NCI-H460 (cell line): ENCODE measurements at places on chromosomes 5 and 9.
A peak's percentile ranks its signal among the peaks of the same experiment; 100 is the strongest.

GRCh38 chr9:131697097-131697496 lies 42.8 kb downstream of the RAPGEF1 start:
- DNase-seq = no peak

GRCh38 chr5:76251656-76252055 lies 151.4 kb upstream of the IQGAP2 start:
- DNase-seq = no peak

- no peak for DNase-seq
Measured at GRCh38 chr5:9523090-9523823, 22.6 kb downstream of the SEMA5A start.

GRCh38 chr9:86575137-86575536 lies 220.9 kb upstream of the TUT7 start:
- no peak for DNase-seq

- DNase-seq = no peak
Measured at GRCh38 chr9:88460587-88461332, 72.5 kb downstream of the SPIN1 start.

- no peak for DNase-seq
Measured at GRCh38 chr5:62283005-62283404, 23.0 kb upstream of the KIF2A start.

DNA sequence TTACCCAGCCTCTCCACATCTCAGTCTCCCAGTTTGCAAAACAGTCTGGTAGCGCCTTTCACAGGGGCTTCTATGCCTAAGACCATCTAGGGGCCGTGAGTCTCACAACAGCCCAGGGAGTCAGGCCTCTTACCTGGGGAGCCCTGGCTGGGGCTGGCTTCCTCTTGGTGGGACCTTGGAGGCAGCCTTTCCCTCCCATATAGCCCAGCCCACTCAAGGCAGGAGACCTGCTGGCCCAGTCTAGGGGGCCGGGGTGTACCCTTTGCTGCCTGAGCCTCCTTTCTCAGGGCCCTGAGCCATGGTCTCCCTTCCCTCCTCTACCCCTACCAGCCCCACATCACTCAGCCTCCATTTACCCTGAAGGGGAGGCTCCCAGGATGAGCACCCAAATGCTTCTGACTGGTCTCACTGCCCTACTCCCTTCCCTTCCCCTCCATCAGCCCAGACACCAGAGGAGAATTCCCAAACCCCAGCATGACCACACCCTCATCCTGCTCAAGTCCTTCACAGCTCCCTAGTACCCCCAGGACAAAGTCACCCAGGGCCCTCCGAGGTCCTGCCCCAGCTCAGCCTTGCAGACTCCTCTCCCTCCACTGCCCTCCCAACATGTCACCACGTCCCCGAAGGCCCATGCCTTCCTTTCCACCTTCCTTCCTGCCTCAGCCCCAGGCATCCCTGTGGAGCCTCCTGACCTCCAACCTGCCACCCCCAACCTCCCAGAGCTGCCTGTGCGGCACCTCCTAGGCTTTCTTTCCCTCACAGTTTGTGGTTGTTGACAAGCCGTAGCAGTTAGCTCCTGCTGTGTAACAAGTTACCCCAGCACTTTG lies 55.3 kb downstream of the BARX1 start:
- DNase-seq = no peak

DNA sequence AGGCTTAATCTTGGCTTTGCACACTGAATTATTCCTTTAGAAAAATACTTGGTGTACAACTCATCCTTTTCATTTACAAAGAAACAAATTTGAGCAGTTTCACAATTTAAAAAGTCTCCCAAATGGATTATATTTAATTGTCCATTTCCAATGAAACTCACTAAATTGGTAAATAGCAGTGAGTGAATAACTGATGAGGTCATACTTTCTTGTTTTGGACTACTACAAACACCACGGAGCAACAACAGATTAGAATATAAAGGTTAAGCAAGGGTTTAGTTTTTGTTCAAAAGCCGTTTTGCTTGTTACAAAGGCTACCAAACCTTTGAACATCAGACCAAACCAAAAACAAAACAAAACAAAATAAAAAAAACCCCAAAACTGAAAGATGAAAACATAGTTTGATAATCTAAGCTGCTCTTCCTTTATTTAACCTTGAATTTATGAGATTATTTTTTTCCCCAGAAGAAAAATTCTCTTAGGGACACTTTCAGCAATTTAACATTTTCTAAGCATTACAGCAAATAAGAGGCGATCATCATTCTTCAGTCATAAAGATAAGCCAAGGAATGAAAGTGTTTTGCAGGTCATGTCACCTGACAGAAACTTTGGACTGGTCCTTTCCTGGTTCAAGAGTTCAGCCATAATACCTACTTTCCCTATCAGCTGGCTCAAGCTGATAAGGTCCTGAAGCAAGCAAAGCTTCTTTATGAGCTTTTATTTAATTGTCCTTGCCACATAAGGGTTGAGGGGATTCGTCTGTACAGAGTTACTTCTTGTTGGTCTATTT lies 99.7 kb upstream of the CDKN2B start:
- no peak for DNase-seq

GRCh38 chr5:73917433-73917832 lies 291.4 kb downstream of the ARHGEF28 start:
- DNase-seq = no peak

DNA sequence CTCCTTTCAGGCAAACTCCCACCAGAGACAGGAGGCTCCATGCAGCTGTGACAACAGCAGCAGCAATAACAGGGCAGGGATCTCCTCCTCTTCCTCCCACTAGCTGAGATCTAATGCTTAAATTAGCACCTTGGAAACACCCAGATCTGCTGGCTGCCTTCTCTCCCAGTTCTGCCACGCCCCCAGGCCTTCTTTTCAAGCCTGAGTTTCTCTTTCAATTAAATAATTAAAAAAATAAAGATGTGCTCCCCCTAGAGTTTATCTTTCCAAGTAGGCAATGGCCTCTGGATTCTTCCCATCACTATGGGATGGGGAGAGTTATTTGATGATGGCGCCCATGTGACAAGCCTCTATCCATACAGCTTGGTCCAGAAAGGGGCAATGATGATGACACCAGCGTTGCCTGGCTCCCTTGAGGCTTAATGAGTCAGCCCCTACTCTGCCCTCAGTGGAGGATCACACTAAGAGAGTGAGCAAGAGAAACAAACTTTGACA lies 3.8 kb downstream of the FAM219A start:
- no peak for DNase-seq

GRCh38 chr9:126860757-126861466 lies 473 bp downstream of the ZBTB34 start:
- peak; percentile 7 for DNase-seq

DNA sequence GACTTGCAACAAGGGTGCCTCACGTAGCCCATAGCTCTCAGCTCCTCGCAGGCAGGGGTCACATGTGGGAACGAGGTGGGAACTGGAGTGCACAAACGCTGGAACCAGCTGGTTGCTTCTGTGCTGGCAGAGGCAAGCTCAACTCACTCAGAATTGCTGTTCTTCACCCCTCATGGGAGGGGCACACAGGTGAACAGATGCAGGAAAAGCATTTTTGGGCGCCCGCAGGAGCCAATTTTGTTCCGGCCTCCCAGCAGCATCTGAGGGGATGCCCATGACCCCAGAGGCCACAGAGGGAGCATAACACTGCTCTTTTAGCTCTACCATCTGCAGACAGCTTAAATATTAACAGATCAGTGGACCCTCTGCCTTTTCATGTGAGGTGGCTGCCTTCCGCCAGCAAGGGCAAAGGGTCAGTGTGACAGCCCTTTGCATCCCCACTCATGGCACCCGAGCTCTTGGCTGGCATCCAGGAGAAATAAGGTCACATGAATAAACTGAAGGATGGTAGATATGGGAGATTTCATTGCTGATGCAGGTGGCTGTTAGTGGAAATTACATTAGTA lies 196.2 kb downstream of the SLCO4C1 start:
- DNase-seq = no peak

GRCh38 chr9:90834828-90835595 lies 33.4 kb downstream of the SYK start:
- DNase-seq = no peak

DNA sequence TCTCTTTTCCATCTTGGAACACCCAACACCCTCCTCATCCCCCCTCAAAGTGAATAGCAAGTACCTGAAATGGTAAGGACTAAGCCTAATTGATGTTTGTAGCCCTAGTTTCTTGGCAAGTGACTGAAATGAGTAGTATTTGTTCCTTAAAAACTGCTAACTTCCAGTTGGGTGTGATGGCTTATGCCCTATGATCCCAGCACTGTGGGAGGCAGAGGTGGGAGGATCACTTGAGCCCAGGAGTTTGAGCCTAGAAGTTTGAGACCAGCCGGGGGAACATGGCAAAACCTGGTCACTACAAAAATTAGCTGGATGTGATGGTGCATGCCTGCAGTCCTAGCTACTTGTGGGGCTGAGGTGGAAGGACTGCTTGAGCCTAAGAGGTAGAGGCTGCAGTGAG lies 44.1 kb downstream of the ZFR start:
- no peak for DNase-seq

- DNase-seq = no peak
Measured at GRCh38 chr9:36848946-36849345, 185.1 kb downstream of the PAX5 start.

DNA sequence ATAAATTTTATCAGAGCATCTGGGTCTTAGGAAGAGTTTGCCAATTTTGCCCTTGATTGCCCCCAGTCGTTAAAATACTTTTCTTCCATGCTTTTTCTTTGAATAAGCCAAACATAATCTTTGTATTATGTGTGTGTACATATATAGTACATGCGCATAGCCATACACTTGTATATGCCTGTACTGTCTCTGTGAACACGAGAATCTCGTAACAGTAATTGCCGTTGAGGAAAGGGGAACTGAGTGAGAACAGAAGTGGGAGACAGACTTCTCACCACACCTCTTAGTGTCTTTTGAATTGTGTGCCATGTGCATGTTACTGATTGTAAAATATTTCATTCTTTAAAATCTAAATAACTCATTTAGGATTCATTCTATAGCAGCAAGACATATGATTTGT lies 79.6 kb upstream of the GRHPR start:
- DNase-seq = no peak

GRCh38 chr5:3694819-3695218 lies 99.2 kb downstream of the IRX1 start:
- no peak for DNase-seq

- DNase-seq = no peak
Measured at GRCh38 chr9:75161116-75161857, 73.0 kb downstream of the OSTF1 start.

DNA sequence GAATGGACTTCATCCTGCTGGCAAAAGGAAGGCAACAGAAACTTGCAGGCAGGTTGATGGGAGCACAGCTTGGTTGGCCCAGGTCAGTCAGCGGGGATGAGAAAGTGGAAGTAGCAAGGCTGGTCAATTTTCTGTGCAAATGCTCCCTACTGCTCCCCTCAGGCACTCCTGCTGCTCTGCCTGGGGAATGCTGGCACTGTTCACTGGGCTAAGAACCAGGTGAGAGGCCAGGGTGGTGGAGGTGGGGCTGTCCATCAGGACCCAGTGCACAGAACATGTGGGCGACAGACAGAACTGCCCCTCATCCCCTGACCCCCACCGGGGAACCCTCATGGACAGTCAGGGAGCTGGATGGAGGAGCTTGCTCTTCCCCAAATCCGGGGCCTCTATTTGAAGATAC lies 593.1 kb downstream of the IRX1 start:
- DNase-seq = no peak

GRCh38 chr9:133773889-133774655 lies 35.9 kb upstream of the SARDH start:
- DNase-seq = no peak

DNA sequence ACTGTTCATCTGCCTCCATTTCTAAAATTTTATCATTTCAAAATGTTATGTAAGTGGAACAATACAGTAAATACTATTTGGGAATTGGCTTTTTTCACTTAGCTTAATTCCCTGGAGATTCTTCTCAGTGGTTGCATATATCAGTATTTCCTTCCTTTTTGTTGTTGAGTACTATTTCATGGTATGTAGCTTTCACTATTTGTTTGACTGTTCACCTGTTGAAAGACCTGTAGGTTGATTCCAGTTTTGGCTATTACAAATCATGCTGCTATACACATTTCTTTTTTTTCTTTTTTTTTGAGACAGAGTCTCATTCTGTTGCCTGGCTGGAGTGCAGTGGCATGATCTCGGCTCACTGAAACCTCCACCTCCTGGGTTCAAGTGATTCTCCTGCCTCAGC lies 33.0 kb upstream of the PWWP2A start:
- no peak for DNase-seq

- DNase-seq = no peak
Measured at GRCh38 chr5:107459605-107460004, 211.1 kb downstream of the EFNA5 start.

DNA sequence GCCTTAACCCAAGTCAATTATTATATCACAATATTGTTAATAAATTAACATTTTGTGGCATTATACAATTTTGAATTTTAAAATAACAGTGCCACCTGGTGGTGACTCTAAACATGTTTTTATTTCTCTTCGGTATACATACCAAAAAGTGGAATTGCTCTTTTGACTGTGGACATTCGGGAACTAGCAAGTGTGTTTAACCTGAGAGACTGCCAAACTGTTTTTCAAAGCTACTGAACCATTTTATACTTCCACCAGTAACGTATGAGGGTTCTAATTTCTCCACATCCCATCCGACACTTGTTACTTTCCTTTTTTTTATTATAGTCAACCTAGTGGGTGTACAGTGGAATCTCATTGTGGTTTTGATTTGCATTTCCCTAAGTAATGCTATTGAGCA lies 18.3 kb upstream of the HSDL2 start:
- DNase-seq = peak; percentile 40

GRCh38 chr9:112110094-112110776 lies 64.9 kb downstream of the SUSD1 start:
- no peak for DNase-seq

GRCh38 chr5:126394211-126394788 lies 28.9 kb upstream of the GRAMD2B start:
- no peak for DNase-seq

- DNase-seq = no peak
Measured at GRCh38 chr9:35415402-35416097, 74.4 kb upstream of the RUSC2 start.

DNA sequence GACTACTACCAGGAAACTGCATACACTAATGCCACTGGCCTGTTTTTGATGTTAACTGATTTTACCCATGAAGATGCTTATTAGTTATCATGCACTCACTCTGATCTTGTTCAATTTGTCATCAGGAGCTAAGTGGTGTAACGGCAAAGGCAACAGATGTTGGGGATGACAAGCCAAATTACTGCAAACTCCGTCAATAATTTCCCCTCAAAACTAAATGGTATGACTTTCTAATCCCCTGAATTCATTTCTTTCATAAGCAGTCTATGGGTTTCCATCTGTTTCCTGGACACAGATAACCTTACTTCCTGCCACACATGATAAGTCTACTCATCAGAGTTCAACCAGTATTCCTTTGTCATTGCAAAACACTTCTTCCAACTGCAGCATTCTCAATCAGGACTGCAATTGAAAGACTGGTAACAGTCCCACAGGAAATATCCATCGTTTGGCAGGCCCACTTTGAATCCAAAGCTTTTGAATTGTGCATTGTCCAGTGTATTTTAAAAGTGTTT lies 96.2 kb upstream of the SMC2 start:
- no peak for DNase-seq

GRCh38 chr5:6833406-6833805 lies 120.2 kb downstream of the TENT4A start:
- no peak for DNase-seq

- no peak for DNase-seq
Measured at GRCh38 chr5:115471345-115472063, 73.1 kb downstream of the FEM1C start.
